Sciatic nerve (tissue), 2 donors: ENCODE measurements at places on chromosomes 4 and X. TPM values are rescaled to one million over a fixed set of nuclear protein-coding genes. Genes with fewer than 3 reads are reported as not detected.

The HELQ gene
- 18.7 TPM for total RNA-seq

The CXCL9 gene
- total RNA-seq = 1.6 TPM

The CENPE gene
- total RNA-seq = 0.76 TPM

The TCEAL5 gene
- total RNA-seq = 1.0 TPM

The RAP2C gene
- total RNA-seq = 23.2 TPM

The NEIL3 gene
- 0.67 TPM for total RNA-seq
